ENCODE measurements at places on chromosomes 13 and 19.

GRCh38 chr19:13537454-13537853 lies 31.2 kb upstream of the CACNA1A start:
- DNase-seq, result no peak

DNA sequence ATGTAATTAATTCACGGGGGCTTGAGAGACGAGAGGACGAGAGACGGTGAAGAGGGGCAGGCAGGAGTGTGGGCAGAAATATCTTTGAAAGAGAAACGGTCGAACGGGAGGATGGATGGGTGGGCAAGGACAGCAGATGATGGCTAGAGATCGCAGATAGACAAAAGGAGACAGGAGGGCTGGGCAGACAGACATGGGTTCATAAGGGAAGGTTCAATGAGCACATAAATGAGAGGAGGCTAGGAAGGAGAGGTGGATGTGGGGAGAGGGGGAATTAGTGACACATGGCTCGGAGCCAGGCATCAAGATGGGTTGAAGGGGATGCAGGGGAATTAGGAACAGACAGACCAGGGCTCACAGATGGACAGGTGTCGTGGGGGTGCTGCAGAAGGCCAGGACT lies 1.1 kb downstream of the SYT3 start:
- DNase-seq, result no peak

DNA sequence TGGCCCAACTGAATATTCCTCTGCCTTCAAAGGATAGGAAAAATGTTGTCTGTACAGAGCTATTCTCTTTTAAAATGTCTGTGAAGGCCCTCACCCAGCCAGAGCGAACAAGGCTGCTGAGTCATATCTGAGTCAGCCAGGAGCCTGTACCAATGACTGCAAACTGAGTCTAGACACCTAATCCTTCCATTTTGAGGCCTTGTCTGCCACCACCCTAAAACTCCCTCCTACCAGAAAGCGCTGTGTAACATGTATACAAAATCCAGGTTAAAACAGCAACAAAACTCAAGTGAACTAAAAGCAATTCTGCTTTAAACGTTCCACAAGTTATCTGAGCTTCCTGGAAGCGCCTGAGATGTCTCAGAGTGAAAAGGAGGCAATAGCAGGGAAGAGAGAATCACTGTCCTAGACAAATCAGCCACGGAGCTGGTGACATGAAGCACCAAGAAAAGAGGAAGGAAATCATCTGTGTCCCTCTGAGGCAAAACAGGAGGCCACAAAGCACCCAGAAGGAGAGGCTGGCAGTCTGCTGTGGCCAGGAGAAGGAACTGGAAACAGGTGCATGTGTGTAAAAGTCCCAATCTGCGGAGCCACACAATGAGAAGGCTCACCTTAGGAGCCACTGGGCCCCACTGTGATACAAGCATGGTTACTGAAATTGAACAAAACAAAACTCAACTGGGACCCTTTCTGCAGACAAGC lies 10.2 kb downstream of the DHRS12 start:
- DNase-seq, result no peak

DNA sequence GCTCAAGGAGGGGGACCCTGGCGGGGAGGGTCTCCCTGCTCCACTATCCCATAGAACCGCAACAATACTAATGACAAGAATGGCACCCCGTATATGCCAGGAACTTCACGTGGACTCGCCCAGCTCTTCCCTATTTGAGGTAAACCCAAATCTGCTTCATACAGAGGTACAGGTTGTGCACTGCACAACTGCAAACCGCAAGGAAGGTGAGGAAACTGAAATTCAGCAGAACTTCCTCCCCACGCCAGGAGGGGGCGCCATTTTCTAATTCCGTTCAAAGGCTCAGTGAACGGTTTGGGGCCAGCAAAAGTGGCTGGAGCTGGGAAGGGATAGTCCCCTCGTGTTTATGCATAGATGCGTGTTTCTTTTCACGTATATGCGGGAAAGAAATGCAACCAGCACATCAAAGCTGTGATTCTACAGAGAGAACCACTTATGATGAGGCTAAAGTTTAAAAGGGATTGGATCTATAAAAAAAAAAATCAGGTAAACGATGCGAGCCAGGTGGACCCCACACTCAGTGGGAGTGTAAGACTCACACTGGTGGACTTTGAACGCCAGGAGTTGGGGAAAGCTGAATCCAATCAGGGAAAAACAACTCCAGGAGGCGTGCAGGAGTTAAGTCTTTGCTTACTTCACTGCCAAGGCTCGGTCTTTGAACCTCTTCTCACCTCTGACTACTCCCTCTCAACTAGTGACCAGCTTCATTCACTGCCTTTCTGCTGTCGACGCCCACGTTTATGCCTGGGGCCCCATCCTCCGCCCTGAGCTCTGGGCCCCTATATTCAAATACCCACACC lies 20.3 kb downstream of the C19orf81 start:
- peak; percentile 3 for DNase-seq

GRCh38 chr13:47932950-47933923 lies 67.8 kb downstream of the SUCLA2 start:
- DNase-seq, result no peak

DNA sequence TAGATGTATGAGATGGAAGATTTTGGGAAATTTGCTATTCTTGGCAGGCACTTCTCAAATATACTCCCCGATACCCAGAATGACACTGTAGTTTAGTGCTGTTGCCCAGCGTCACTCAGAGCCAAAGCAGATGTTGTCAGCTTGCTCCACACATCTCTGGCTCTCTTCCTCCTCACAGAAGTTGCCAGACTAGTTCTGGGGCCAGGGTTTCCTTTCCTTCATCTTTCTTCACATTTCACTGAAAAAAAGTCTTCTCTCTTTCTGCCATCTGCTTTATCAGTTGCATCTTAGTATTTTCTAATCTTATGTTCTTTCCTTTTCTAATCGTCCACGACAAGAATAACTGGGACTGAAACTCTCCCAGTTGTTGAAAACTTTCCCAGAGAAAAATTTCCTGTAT lies 251.4 kb downstream of the RGCC start:
- no peak for DNase-seq
